ENCODE measurements at places on chromosomes 5 and 9.

DNA sequence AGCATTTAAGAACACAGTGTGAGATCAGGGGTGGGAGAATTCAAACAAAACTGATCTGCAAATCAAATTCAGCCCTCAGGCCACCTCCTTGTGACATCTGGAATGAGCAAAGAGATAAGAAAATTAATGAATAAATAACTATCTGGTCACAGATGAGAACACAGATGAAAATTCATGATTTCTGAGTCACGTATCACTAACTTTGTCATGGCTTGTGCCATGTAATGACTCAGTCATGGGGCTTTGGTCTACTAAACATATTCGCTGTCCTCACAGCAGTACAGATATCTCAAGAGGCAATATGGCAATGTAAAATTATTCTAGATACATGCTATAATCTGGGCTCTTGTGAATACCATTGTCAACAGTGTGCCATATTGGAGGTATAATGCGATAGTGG lies 274.4 kb downstream of the MAN2A1 start:
- no peak for DNase-seq

DNA sequence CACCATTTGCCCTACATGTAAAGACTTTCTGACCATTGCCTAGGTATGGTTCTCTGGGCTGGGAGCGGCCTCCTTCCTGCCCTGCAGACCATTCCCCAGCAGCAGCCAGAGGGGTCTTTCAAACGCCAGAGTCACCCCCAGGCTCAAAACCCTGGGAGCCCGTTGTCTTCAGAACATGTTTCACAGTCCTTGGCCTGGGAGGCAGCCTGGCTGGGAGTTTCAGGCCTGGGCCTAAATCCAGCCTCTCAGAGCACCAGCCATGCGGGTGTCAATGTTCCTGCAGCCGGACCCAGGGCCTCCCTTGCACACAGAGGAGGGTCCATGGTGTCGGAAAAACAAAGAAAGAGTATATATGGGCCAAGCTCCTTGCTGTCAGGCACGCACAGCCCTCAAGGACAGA lies 145.2 kb upstream of the FOXD4L5 start:
- DNase-seq, result no peak

GRCh38 chr9:72173080-72173479 lies 23.8 kb downstream of the GDA start:
- DNase-seq, result no peak

GRCh38 chr5:133373121-133373870 lies 239.0 kb downstream of the FSTL4 start:
- DNase-seq, result no peak

DNA sequence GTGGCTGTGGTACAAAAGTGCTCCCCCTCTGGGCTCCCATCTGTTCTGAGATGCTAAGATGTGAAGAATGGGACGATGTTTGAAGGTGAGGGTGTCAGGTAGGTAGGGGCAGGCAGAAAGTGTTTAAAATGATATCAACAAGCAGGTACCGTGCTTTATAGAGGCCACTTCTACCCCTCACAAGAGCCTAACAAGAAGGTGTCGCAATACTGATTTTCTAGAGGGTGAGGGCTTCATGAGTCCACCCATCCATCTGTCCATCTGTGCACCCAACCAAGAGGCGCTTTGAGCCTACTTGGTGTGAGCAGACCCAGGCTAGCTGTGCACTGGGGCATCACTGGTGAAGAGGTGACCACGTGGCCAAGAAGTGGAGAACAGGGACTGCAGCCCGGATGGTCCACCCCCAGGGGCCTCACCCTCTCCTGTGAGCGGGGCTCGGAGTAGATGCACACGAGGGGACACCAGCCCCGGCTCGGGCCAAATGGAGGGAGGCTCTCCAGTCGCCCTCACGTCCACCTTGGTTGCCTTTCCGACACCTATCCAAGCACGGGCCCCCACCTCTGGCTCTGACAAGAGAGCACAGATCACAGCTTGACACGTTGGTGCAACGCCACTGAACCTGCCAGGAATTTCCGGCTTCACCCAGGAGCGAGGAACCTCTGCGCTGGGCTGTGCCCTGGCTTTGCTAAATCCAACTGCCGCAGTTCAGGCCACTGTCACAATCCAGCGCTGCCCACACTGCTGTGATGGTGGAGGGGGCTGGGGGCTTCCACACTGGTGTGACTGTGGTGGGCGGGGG lies 34.5 kb downstream of the CRB2 start:
- no peak for DNase-seq

GRCh38 chr9:111099199-111100008 lies 61.1 kb upstream of the LPAR1 start:
- DNase-seq, result no peak

DNA sequence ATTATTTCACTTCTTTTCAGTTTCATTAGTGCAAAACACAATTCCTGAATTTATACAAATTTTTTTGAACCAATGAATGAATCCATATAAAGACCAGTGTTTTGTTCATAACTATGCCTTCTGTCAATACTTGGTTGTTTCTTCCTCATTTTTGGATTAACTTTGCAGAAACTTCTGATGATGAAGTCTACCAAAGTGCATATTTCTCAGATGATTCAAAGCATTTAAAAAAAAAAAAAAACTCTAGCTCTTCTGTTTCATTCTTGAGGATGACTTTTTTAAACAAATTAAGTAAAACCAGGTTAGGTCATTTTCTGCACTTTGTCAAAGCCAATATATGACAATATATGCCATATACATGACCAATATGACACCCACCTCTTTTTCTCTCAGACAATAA lies 92.6 kb downstream of the CHSY3 start:
- DNase-seq, result no peak

DNA sequence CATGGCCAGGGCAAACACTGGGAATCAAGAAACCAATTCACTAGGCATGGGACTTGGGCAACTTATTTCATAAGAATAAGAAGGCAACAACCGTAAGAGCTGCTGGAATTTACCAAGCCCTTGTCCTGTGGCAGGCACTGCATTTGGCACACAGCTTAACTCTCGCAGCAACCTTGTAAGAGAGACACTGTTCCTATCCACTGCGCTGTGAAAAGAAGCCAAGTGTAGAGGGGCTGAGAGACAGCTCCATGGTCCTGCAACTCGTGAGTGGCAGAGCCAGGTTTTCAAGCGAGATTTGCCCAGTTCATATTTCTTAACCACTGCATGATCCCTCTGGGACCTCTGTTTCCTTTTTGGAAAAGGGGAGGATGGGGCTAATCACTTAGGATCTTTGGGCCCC lies 129.3 kb upstream of the STC2 start:
- no peak for DNase-seq

DNA sequence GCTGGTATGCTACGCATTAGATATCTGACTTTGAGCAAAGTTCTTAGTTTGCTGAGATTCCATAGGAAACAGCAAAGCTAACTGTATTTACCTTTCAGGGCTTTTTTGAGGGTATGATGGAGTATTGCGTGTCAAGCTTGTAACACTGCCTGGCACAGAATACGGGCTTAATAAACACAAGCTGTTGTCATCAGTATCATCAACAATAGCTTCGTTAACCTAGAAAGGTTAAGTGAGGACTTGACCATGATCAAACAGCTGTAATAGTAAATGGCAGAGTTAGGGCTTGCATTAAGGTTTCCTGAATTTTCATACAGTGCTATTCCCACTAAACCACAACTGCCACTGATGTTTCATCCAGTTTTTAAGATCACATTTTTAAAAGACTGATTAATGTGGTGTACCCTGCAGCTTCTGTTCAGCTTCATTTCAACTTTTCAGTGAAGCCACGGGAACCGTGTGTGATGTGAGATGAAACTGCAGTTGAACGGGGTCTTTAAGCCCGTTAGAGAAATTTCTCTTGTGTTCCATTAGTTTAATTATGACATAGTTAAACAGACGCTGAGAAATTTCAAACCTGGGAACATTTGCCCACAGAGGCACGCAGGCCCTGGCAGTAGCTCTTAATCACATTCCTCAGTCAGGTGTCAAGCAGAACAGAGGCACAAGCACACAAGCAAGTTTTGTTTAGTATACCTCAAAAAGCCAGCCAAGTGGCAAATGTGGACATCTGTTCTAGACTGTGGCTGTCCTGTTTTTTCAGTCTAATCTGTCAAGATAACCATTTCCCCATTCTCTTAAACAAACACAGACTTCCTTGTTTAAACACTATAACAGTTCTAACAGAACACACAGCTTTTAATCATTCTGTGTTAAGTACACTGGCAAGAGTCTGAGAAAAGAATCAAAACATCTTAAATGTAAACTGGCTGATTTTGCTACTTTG lies 147.1 kb downstream of the ZNF608 start:
- peak; percentile 23 for DNase-seq

DNA sequence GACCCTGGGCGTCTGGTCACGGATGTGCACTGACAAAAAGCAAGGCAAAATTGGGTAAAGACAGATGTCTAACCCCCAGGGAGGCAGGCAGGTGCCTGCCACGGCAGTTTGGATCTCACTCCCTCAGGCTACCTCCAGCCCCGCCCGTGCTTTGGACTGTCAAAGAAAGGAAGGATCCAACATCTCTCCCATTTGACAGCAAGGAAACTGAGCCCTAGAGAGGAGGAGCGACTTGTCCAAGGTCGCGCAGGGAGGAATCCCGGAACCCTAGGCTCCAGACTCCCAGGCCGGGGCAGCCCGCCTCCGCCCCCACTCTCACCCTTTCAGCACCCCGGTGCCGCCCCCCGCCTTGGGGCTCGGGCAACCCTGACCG lies 376 bp downstream of the GOLGA1 start:
- no peak for DNase-seq

DNA sequence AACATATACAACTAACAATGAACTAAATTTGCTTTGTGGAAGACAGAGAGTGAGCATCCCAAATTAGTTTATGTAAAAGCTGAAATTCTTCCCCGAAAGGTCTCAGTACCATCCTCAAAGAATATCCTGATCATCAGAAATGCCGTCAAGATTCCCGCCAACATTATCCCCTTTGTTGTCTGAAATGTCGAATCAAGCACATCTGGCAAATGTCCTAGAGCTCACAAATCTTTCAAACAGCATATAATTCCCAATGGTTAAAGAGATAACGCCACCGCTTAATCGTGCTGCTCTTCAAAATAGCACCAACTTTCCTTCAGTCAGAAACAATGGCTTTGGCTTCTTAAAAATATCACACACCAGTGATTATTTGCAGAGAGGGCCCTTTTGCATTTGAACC lies 23.8 kb downstream of the MORN5 start:
- DNase-seq, result no peak

- DNase-seq, result no peak
These were observed 173.3 kb upstream of the CLINT1 start for GRCh38 chr5:158032246-158032645.

DNA sequence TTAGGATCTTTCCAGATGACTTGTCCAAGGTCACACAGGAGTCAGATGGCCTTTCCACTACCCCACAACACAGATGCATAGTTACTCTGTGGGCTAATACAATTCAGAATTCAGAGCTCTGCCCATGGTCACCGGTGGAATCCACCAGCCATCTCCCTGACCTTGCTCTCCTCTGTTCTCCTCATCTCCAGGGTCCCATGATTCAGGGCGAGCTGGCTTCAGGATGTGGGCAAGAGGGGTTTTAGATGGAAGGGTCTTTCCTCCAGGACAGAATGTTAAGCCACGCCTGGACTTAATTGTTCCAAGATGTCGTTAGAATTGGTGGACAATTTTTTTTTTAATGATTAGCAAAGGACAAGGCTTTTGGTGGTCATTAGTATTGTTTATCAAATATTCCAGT lies 81.7 kb upstream of the LARP1 start:
- no peak for DNase-seq

DNA sequence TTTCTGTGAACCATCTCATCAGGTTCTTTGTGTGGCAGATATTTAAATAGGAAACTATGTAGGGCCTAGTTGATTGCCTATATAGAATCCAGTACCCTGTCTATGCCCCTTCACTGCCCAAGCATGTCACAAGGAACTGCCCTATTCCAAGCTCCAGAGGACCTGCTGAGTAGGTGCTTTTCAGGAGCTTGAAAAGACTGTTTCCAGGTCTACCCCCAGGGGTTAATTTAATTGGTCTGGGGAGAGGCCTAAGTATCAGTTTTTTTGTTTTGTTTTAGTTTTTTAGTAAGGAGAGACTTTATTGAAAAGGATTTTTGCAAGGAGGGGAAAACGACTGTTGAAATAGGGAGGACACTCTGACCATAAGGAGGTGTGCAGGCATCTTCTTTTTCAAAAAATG lies 43.3 kb downstream of the EXOSC2 start:
- no peak for DNase-seq

DNA sequence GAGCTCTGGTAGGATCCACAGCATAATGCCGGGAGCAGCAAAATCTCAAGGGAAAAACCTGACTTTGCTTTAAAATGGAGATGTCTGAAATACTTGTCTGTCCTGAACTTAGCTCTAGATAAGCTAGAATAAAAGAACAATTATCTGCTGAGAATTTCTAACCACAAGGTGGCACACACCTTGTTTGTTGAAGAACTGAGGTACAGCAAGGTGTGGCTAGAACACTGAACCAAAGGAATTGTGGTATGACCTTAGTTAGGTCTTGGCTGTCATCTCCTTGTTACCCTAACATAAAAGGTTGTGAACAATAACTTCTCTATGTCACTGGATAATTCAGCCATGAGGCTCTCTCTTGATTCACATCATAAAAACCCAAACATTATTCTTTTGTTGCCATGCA lies 72.3 kb upstream of the ANXA1 start:
- no peak for DNase-seq

DNA sequence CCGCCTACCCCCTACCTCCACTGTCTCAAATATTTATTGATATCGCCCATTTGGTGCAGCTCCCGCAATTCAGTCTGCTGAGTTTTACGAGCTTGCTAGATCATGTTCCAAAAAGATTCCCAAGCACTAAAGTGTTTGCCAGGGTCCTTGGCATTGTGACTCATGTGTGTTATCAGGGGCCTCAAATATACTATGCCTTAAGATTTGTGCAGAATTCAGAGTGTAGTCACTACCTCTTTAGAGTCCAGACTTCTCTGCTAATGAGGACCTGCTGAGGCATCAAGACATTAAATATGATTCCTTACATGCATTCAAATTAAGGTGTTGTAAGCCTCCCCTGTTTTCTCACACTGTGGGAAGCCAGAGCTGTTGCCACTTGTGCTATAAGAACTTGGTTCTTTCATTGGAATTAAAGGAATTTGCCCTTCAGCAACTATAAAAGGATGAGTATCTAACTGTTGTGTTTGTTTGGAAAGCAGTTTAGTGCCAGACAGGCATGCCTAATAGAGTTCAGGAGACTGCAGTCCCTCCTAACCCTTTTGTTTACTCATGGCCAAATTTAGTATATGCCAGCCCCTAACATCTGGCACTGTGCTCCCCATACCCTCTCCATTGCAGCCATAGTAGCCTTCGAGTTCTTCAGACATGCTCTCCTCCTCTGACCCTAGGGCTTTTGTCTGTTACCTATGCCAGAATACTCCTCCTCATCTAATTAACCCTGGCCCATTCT lies 316.4 kb downstream of the NR3C1 start:
- no peak for DNase-seq

DNA sequence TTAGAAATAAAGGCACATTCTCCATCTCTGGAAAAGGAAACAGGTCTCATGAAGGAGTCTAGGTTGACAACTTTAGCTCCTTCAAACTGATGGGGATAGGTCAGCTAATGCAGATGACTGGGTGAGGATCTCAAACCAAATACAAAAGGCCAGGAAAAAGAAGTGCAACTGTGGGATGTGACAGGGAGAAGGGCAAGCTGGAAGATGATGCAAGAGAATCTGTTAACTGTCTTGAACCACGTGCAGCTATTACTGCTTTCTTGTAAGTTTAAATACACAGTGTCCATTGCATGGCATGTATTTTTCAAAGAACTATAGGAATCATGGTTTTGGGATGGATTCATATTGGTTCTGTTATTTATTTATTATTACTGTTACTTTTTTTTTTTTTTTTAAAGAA lies 331.8 kb downstream of the NDUFS4 start:
- DNase-seq, result no peak

GRCh38 chr5:126017096-126017495 lies 406.1 kb upstream of the GRAMD2B start:
- no peak for DNase-seq

Data from GDM1 (cell line).